Pulmonary artery endothelial cell (primary cell): ENCODE measurements at places on chromosomes 13 and 19. TPM values are rescaled to one million over a fixed set of nuclear protein-coding genes. Genes with fewer than 3 reads are reported as not detected.

DNA sequence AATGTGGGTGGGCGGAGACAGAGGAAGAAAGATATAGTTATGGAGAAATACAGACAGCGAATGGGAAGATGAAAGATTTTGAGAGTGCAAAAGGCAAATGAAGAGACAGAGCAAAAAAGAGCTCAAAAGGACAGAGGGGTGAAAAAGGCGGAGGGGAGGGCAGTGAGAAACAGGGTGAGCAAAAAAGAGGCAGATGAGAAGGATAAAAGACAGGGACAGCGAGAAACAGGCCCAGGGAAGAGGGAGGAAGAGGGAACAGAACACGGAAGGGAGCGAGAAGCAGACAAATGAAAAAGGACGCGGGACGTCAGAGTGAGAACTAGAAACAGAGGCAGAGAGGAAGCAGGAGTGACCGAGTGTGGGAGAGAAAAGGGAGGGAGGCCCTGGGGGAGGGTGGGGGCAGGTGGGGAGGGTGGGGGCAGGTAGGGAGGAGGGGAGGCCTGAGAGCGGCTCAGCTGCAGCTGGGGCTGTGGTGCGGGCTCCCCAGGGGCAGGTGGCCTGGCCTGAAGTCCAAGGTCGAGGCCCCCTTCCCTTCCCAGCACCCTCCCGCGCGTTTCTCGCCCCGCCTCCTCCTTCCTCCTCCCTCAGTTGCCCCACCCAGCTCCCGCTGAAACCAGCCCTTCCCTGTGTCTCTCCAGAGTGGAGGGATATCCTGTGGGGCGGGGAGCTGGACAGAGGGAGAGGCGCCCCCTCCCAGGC lies 2.9 kb downstream of the KLK1 start:
- DNase-seq = no peak

GRCh38 chr19:43331435-43332010 lies 22.0 kb upstream of the CD177 start:
- no peak for DNase-seq

The ANGPTL8 gene
- not detected in 2 replicates for total RNA-seq

DNA sequence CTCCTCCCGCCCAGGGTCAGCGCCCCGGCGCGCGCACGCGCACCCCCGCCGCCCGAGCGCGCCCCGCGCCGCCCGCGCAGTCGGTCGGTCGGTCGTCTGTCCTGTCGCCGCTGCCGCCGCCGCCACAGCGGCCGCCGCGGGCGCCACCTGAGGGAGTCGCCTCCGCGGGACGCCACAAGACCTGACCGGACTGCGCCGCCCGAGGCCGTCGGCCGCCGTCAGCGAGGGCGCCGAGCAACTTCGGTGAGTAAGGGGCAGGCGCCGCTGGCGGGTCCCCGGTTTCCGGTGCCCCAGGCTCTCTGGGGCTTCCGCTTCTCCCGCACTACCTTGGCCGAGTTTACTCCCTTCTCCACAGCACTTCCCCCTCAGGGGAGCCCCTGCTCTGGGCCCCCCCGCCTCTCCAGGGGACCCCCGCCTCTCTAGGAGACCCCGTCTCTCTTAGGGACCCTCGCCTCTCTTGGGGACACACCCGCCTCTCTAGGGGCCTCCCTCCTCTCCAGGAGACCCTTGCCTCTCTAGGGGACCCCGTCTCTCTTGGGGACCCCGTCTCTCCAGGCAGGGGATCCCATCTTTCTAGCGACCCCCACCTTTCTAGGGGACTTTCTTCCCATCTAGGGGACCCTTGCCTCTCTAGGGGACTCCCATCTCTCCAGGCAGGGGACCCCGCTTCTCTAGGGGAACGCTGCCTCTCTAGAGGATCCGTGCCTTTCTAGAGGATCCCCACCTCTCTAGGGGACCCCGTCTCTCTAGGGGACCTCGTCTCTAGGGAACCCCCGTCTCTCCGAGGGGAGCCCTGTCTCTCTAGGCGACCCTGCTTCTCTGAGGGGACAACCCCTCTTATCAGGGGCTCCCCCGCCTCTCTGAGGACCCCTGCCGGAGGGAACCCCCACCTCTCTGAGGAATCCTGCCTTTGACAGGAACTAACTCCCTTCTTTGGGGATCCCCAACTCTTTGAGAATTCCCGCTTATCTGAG lies 19.3 kb upstream of the GATAD2A start:
- no peak for DNase-seq

The CNFN gene
- total RNA-seq = not detected in 2 replicates

The NLRP11 gene
- not detected in 2 replicates for total RNA-seq

- DNase-seq = no peak
Observed at GRCh38 chr13:99199541-99200431, 868 bp upstream of the UBAC2 start.

The PRMT1 gene
- total RNA-seq = 476 and 582 TPM in 2 replicates

DNA sequence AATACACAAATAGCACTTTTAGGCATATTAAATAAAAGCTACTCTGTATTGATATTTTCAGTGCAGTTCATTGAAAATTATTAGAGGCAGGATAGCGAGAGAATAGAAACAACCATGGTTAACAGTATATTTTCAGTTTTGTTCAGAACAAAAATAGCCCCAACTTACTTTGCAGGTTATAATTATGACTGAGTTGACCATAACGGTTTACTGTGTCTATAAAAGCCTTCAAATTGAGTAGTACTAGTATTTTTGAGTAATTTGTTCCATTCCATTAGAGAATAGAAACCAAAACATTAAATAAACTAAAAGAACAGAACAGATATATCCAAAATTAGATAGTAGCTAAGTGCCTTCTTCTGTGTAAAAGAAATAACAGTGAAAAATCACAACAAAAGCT lies 1108.4 kb upstream of the PCDH20 start:
- DNase-seq = no peak

DNA sequence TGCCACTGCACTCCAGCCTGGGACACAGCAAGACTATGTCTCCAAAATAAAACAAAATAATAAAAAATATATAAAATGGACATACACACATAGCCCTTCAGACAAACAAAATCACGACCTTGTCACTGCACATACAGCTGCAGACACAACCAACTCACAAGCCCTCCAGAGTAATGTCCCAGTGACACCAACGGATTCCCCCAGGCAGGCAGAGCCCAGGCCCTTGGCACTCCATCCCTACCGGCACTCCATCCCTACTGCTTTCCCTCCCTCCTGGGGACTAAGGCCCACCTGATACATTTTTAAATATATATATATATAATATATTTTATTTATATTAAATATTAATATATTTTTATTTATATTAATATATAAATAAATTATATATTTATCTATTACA lies 18.5 kb downstream of the ZNF101 start:
- DNase-seq = no peak

GRCh38 chr13:106357198-106357597 lies 178.3 kb downstream of the EFNB2 start:
- DNase-seq = no peak

DNA sequence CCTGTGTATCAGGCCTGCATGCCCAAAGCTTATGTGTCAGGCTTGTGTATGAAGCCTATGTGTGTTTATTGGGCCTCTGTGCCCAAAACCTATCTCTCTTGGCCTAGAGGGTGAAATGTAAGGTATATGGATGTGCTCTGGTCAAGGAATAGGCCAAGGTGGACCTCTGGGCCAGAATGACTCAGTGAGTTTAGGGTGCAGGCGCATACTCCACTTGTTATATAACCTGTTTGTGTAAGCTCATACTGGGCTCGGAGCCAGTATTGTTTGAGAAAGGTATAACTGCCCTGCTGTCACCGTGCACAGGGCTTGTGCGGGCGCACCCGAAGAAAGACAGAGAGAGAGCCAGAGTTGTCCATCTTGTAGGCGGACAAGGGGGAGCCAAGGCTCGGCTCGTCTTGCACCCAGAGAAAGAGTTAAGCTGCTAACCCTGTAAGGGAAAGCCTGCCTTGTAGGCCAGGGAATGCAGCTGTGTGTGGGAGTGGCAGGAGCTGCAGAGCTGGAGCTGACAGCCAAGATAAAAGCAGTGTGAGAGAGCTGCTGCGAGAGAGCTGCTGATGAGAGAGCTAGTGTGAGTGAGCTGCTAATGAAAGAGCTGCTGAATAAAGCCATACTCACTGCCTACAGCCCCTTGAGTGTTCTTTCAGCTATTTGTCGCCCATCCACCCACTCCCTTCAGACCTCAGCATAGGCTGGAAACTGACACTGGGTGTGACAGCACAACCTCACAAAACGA lies 43.4 kb upstream of the N4BP2L1 start:
- no peak for DNase-seq

DNA sequence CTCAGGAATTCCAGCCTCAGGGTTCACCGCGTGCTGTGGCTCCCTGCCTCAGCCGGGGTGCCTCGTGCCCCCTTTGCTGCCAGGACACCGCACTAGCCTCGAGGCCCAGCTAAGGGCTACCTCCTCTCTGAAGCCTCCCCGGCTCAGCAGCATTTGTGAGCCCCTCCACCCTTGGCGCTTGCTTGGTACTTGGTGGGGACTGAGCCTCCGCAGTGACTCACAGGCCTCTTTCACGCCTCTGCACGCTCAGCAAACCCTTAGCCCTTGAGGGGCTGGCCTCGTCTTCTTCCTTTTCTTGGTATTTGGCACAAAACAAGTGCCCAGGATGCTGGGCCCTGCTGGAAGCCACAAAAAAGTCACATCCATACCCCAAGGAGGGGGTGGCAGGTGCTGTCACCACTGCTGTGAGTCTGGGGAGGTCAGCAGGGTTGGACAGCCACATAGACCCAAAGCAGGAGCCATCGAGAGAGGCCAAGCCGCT lies 85.4 kb upstream of the TM9SF2 start:
- no peak for DNase-seq

GRCh38 chr13:109465148-109465547 lies 321.2 kb downstream of the IRS2 start:
- no peak for DNase-seq

- DNase-seq = no peak
Observed at GRCh38 chr13:81487151-81487550, 1146.2 kb upstream of the SPRY2 start.

DNA sequence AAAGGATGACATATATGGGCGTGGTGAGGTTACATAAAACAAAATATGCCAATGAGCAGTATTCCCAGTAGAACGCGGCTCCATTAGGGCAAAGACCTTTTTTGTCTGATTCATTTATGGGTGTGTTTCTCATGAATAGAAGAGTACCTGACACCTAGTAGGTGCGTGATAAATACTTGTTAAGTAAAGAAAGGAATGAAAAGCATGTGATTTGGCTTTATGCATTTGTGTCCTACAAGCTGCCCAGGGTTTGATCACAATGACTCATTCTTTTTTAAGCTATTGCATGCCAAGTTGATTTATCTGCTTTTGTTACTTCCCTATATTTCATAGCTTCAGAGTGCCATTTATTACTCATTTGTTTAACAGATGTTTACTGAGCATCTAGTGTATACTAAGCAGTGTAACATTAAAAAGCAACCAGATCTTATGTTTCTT lies 19.1 kb upstream of the KCTD4 start:
- DNase-seq = no peak

- no peak for DNase-seq
Observed at GRCh38 chr19:46404055-46404752, 9.2 kb downstream of the CCDC8 start.

GRCh38 chr19:42468273-42468796 lies 25.6 kb upstream of the CXCL17 start:
- no peak for DNase-seq

DNA sequence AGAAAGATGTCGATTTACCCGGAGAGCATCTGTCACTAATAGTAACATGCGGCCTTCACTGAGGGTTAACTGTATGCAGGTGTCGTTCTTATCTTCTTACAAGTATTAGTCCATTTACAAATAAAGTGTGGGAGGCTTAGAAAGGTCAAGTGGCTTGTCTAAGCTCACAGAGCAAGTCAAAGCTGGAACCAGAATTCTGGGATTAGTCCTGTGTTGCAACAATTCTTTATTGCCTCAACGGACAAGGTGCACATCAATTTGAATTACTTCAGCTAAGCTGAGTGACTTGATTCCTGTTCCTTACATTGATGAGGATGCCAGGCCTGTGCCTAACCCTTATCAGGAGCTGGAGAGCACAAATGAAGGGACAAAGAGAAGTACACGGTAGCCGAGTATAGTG lies 1193.6 kb downstream of the UQCRFS1 start:
- no peak for DNase-seq

DNA sequence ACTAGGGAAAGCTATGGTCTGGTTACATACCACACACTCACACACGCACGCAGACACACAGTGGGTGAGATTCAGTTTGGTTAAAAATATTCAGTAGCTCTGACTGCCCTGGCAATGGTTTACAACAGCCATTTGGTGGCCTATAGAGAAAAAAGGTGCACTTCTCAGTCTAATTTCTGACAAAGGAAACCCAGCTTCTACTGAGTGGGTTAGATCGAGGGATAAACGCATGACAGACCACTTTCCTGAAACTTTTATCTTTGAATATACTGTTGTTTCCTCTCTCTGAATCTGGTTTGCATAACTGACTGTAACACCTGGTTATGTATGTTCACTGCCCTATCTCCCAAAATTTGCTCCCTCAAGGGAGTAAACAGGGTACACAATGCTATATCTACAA lies 2.5 kb downstream of the LIG4 start:
- DNase-seq = no peak

The IGFL4 gene
- total RNA-seq = 0.07 TPM in 1 of 2 replicates, not detected in the other

GRCh38 chr13:95499811-95500712 lies 52.5 kb upstream of the CLDN10 start:
- DNase-seq = no peak

DNA sequence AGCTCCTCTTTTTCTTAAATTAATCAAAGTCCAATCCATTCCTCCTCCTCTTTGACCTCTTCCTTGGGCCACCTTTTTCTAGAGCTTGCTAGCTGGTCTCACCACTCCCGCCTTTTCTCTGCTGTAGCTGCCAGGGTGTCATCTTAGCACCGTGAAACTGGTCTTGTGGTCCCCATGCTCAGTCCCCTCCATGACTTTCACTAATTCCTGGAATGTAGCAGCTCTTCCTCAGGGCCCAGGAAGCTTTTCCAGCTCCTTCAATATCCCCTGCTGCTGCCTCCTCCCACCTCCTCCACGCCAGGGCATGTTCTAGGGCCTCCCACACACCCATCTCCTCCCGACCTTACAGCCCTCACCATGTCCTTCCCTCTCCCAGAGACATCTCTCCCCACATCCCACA lies 222.2 kb downstream of the MYO16 start:
- DNase-seq = no peak

GRCh38 chr13:67366533-67366932 lies 136.4 kb upstream of the PCDH9 start:
- no peak for DNase-seq

DNA sequence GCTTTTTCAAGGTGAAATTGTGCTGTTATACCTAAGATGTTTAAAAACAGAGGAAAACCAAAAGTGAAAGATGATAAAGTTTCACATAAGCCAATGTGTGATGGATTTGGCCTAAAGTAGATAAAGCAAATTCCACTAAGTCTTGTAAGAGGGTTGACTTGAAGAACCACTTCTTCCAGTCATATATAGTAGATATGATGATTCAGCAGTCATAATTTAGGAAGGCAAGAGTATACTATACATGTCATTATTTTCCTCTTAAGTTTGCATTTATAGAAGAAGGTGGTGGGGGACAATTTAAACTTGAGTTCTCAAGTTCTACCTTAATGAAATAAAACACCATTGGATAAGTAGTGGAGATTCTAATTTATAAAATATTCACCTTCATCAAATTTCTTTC lies 37.3 kb downstream of the PHF11 start:
- DNase-seq = no peak

GRCh38 chr19:46020819-46021125 lies 2.1 kb downstream of the PGLYRP1 start:
- no peak for DNase-seq
